ENCODE measurements at places on chromosomes 1 and 21. TPM values are rescaled to one million over a fixed set of nuclear protein-coding genes. Genes with fewer than 3 reads are reported as not detected.

DNA sequence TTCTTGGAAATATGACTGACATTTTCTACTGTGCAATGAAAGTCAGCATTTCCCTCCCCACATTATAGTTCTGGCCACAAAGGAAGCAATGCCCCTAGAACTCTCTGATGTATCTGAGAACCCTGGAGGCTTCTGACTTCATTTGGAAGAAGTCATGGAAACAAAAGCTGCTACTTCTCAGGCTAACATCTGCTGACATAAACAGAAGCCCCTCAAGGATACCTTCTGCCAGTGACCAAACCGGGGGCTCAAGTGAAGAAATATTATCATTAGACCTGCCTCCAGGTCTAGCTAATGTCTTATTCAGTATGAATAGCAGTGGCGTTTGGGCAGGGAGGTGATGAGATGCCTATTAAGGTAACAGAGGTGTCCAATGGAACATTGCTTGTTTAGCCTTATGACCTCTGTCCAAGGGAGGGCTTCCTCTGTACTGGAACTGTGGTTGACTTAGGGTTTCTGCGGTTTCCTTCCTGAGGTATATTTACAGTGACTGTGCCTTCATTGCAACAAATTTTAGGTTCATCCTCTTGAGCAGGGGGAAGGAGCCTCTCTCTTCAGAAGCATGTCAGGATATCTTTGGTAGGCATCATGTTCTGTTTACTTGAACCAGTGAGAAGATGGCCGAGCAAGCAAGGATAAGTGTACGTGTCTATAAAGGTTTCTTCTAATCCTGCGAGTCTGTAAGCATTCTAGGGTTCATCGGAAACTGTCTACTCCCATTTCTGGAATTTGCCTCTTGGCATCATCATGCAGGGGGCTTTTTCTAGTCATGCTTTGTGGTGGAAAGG lies 161.7 kb downstream of the PBX1 start:
- no peak for DNase-seq
- H3K4me3 ChIP-seq = no peak overlapping the region
- H3K36me3 ChIP-seq = no peaks in the 10 kb centered on the region
- no peaks in the 10 kb centered on the region for H3K27me3 ChIP-seq
- peaks cover 23% of the 10 kb centered on the region for H3K4me1 ChIP-seq
- H3K27ac ChIP-seq = peak overlapping the region; percentile 48

DNA sequence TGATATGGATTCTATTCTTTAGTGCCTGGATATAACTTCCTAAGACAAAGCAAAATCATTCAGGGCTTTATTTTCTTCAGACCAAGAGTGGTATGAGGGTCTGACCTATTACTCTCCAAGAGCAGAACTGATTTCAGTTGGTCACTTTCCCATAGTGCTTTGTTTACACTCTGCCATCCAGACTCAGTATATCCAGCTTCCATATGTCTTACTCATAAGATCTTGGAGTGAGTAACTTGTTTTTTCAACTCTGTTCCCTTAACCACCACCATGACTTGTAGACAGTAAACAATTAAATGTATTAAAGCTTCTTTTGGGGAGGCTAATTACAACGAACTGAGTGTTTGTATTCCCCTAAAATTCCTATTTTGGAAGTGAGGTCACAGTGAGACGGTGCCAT lies 83.4 kb downstream of the USP24 start:
- no peak overlapping the region for H3K27ac ChIP-seq
- no peaks in the 10 kb centered on the region for H3K27me3 ChIP-seq
- DNase-seq = no peak

GRCh38 chr1:157838966-157839365 lies 2.6 kb downstream of the CD5L start:
- H3K27me3 ChIP-seq = no peaks in the 10 kb centered on the region
- no peaks in the 10 kb centered on the region for H3K4me1 ChIP-seq
- DNase-seq = no peak
- H3K36me3 ChIP-seq = no peaks in the 10 kb centered on the region
- no peak overlapping the region for H3K4me3 ChIP-seq
- no peak overlapping the region for H3K27ac ChIP-seq

GRCh38 chr1:98398649-98399048 lies 262.9 kb upstream of the SNX7 start:
- H3K4me3 ChIP-seq = no peak overlapping the region
- no peak for DNase-seq
- no peak overlapping the region for H3K27ac ChIP-seq
- H3K27me3 ChIP-seq = no peaks in the 10 kb centered on the region

DNA sequence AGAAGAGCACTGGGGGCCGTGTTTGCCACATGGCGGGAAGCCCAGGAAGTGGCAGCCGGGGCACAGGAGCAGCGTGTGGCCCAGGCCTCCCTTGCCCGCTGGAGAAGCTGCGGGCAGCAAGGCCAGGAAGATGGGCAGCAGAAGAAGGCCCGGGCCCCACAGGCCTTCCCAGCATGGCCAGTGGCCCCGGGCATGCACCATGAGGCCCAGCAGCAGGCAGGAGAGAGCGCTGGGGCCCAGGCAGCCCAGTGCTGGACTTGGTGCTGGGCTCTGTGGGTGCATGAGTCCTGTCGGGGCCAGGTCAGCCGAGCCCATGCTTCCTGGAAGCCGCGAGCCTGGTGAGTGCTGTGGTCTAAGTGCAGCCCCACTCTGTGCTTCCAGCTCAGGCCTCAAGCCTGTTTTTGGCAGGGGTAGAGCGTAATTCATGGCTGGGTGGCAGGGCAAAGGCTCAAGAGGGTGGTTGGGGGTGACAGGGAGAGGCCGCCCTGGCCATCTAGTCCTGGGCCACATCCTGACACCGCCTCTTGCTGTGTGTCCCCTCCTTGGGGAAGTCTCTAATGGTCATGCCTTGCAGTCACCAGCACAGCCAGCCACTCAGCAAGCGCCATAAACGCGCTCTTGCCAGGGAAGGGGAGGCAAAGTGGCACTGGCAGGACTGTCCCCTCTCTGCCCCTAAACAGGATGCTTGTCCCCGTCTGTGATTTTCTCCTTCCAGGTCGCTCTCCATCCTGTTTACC lies 21.3 kb downstream of the MTHFR start:
- peak overlapping the region; percentile 10 for H3K27ac ChIP-seq
- H3K36me3 ChIP-seq = no peaks in the 10 kb centered on the region
- no peak for DNase-seq
- H3K4me1 ChIP-seq = peaks cover 49% of the 10 kb centered on the region
- no peaks in the 10 kb centered on the region for H3K27me3 ChIP-seq

DNA sequence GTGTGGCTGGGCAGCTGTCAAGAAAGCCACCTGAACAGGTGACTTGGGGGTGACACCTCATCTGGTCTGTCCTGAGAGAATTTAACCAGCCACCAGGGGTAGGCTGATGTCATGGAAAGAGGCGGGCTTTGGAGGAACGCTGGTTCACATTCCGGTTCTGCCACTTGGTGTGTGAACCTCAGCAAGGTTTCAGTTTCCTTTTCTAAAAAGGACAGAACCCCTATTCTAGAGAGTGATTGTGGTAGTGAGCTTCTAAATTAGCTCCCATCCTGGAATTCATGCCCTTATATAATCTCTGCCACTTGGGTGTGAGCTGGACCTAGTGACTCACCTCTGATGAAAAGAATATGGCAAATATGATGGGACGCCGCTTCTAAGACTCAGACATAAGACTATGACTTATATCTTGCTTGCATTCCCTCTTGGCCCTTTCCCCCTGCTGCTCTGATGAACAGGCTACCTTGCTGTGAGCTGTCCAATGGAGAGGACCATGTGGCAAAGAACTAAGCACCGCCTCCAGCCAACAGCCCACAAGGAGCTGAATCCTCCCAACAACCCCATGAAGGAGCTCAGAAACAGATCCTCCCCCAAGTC lies 332.1 kb downstream of the RRAGC start:
- no peaks in the 10 kb centered on the region for H3K27me3 ChIP-seq
- no peaks in the 10 kb centered on the region for H3K36me3 ChIP-seq
- peak overlapping the region; percentile 37 for H3K4me3 ChIP-seq
- peak overlapping the region; percentile 54 for H3K27ac ChIP-seq

GRCh38 chr1:243421784-243422183 lies 165.9 kb downstream of the SDCCAG8 start:
- H3K4me3 ChIP-seq = no peak overlapping the region
- H3K4me1 ChIP-seq = no peaks in the 10 kb centered on the region
- no peaks in the 10 kb centered on the region for H3K36me3 ChIP-seq
- no peaks in the 10 kb centered on the region for H3K27me3 ChIP-seq
- no peak overlapping the region for H3K27ac ChIP-seq

DNA sequence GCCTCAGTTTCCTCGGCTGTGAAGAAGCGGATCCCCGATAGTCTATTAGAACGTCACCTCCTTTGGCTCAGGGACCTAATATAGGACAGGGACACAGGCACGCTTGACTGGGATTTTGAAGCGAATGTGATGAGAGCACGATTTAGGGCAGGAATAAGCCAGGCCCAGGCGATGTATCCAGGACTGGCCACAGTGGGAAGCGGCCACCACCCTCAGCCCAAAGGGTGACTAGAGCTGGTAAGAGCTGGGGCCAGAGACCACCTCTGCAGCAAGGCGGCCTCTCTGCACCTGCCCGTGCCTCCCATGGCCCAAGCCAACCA lies 100.0 kb upstream of the VAMP3 start:
- no peak overlapping the region for H3K4me3 ChIP-seq
- no peaks in the 10 kb centered on the region for H3K36me3 ChIP-seq
- no peaks in the 10 kb centered on the region for H3K27me3 ChIP-seq
- H3K4me1 ChIP-seq = no peaks in the 10 kb centered on the region
- no peak for DNase-seq
- no peak overlapping the region for H3K27ac ChIP-seq

DNA sequence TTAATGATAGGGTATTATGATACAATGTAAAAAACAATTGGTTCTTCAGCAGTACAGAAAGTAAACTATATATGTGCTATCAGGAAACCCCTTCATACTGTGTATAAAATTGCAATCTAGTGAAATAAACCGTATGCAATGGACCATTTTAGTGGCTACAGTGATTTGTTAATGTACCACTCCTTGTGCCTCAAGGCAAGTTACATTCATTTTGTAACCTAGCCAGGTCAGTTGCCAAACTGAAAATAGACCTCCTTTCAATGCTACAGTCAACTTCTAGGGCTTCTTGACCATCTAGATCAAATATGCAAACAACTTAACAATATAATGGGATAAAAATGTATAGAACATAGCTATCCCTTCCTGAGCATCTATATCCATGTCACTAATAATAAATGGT lies 52.0 kb upstream of the RAVER2 start:
- H3K4me3 ChIP-seq = no peak overlapping the region
- H3K36me3 ChIP-seq = no peaks in the 10 kb centered on the region
- no peak overlapping the region for H3K27ac ChIP-seq
- H3K27me3 ChIP-seq = no peaks in the 10 kb centered on the region
- no peaks in the 10 kb centered on the region for H3K4me1 ChIP-seq

GRCh38 chr1:87074001-87074795 lies 159.8 kb downstream of the HS2ST1 start:
- H3K36me3 ChIP-seq = no peaks in the 10 kb centered on the region
- H3K27me3 ChIP-seq = no peaks in the 10 kb centered on the region
- no peak for DNase-seq
- H3K4me1 ChIP-seq = no peaks in the 10 kb centered on the region
- H3K27ac ChIP-seq = no peak overlapping the region
- no peak overlapping the region for H3K4me3 ChIP-seq

DNA sequence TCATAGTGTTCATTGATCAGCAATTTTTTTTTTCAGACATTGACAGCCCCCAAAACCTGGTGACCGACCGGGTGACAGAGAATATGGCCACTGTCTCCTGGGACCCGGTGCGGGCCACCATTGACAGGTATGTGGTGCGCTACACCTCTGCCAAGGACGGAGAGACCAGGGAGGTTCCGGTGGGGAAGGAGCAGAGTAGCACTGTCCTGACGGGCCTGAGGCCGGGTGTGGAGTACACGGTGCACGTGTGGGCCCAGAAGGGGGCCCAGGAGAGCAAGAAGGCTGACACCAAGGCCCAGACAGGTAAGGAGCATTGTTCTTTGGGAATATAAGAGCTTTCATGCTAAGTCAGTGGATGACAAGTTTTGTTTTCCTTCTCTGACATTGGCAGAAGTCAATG lies 49.3 kb downstream of the TNN start:
- H3K36me3 ChIP-seq = no peaks in the 10 kb centered on the region
- no peak overlapping the region for H3K27ac ChIP-seq
- no peak for DNase-seq
- no peaks in the 10 kb centered on the region for H3K27me3 ChIP-seq

- H3K4me1 ChIP-seq = no peaks in the 10 kb centered on the region
- DNase-seq = no peak
- H3K27ac ChIP-seq = no peak overlapping the region
- H3K36me3 ChIP-seq = no peaks in the 10 kb centered on the region
These were observed 161.9 kb downstream of the CACNA1E start for GRCh38 chr1:181645171-181645570.

- no peak for DNase-seq
- peaks cover 9% of the 10 kb centered on the region for H3K4me1 ChIP-seq
- no peak overlapping the region for H3K27ac ChIP-seq
- H3K4me3 ChIP-seq = no peak overlapping the region
- H3K36me3 ChIP-seq = no peaks in the 10 kb centered on the region
These were observed 8.9 kb upstream of the CD55 start for GRCh38 chr1:207312604-207312920.

DNA sequence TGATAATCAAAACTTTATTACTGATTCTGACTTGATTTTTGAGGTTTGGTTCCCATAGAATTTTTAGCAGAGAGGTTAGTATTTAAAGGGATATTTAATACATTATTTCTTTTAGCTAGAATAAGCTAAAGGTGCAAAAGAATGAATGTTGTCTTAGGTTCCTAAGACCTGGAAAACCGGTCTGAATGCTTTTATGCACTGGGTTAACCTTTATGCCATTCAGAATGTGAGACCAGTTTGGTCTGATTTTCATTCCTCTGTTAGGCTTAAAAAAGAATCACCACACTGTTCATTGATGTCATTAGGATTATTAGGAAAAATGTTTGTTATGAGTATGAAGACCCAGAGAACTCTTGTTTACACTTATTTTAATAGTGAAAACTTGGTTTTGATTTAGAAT lies 30.1 kb downstream of the RAP1A start:
- H3K4me3 ChIP-seq = no peak overlapping the region
- H3K27ac ChIP-seq = peak overlapping the region; percentile 40
- H3K4me1 ChIP-seq = peaks cover 78% of the 10 kb centered on the region

- no peaks in the 10 kb centered on the region for H3K36me3 ChIP-seq
- no peak overlapping the region for H3K27ac ChIP-seq
- no peaks in the 10 kb centered on the region for H3K27me3 ChIP-seq
- no peak overlapping the region for H3K4me3 ChIP-seq
- H3K4me1 ChIP-seq = peaks cover 35% of the 10 kb centered on the region
These were observed 58.6 kb downstream of the ATP5PO start for GRCh38 chr21:33856893-33857527.

GRCh38 chr1:7940745-7941436 lies at the start of gene TNFRSF9:
TNFRSF9 (minus strand) TSS chr1:7940839; CDS start chr1:7939994, 845 bp downstream.
- H3K4me3 ChIP-seq = no peak within 1 kb of the TSS
- no peak within 1 kb of the TSS for H3K27ac ChIP-seq
- H3K36me3 ChIP-seq = no peaks in the 10 kb centered on the region

GNG4 gene
- 3.4 TPM for total RNA-seq

KCNQ4 gene
- total RNA-seq = 2.1 TPM

ASCL5 gene
- total RNA-seq = not detected

OR2T35 gene
- not detected for total RNA-seq

MYOCOS gene
- total RNA-seq = not detected

MFAP2 gene
- 0.70 TPM for total RNA-seq

KDM5B gene
- 50.9 TPM for total RNA-seq

RIMKLA gene
- total RNA-seq = not detected

PADI2 gene
- 2.1 TPM for total RNA-seq

Data from esophagus squamous epithelium (tissue), 5 donors.